ENCODE measurements at places on chromosomes 1 and 21. TPM values are rescaled to one million over a fixed set of nuclear protein-coding genes. Genes with fewer than 3 reads are reported as not detected.

The MX2 gene
- polyA plus RNA-seq = 4.1 TPM

The MXRA8 gene
- polyA plus RNA-seq = 702 TPM

The DOP1B gene
- 6.2 TPM for polyA plus RNA-seq

The LGR6 gene
- polyA plus RNA-seq = not detected

The CDC14A gene
- 1.6 TPM for polyA plus RNA-seq

The C1orf87 gene
- not detected for polyA plus RNA-seq

The ZNF683 gene
- polyA plus RNA-seq = not detected

The PLA2G2E gene
- polyA plus RNA-seq = not detected

The C21orf58 gene
- 2.5 TPM for polyA plus RNA-seq

The TRIM67 gene
- 0.01 TPM for polyA plus RNA-seq

The LIX1L gene
- 42.1 TPM for polyA plus RNA-seq

All from BJ (cell line).